ENCODE measurements at places on chromosomes 2 and 18. TPM values are rescaled to one million over a fixed set of nuclear protein-coding genes. Genes with fewer than 3 reads are reported as not detected.

DNA sequence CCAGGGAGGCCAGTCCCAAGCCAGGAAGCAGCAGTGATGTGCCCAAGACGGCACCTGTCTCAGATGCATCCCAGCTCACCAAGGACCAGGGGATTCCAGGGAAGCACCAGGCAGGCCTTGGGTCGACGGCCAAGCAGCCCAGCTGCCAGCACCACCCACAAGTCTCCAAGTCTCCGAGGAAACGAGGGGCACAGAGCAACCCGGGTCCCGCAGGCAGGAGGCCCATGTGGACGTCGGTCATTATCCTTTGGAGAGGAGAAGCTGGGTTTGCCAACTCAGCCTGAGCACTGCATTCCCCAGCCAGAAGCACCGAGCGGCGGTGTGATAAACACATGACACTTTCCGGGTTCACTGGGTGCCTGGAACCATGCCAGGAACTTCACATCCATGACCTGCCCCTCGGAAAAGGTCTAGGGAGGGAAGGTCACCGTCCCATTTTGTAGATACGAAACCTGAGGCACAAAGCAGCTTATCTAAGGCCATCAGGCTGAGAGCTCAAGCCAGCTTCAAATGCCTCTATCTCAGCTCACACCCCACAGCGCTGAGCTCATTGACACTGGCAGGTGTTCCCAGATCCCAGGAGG, 104.5 kb downstream of the ZNF516 start:
- no peak for DNase-seq

DNA sequence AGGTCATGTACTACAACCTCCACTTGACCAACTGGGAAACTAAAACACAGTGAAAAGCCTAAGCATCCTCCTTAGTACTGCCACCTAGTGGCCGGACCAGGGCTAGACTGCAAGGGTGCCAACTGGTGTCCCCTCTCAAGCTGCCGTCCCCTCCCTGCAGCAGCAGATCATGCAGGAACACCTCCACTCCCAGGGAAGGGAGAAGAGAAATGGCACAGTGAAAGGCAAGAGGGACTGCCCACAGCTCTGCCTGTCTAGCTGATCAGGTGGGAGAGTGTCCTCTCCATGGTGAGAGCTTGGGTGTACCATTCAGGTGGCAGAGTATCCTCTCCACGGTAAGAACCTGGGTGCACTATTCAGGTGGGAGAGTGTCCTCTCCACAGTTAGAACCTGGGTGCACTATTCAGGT, 78.1 kb downstream of the AAK1 start:
- DNase-seq: no peak

DNA sequence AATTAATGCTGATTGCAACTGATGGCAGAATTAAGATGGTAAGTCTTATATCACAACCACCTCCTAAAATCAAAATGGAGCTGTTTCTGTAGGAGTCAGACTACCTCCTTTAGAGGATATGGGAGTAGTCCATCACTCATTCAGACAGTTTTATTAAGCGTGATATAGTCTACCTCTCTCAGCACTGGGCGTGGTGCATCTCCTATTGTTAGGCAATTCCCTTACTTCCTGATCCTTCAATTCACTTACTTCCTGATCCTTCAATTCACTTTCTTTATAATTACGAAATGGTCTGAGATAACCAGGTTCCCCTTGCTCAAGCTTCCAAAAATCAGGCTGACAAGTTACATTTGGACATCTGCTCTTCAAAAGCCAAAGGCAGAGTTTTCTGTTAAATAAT, 31.9 kb downstream of the ATP8B1 start:
- no peak for DNase-seq

- no peak for DNase-seq
Measured at GRCh38 chr2:226813148-226813701, 13.6 kb upstream of the IRS1 start.

- no peak for DNase-seq
Measured at GRCh38 chr2:137435162-137435561, 529.1 kb upstream of the HNMT start.

DNA sequence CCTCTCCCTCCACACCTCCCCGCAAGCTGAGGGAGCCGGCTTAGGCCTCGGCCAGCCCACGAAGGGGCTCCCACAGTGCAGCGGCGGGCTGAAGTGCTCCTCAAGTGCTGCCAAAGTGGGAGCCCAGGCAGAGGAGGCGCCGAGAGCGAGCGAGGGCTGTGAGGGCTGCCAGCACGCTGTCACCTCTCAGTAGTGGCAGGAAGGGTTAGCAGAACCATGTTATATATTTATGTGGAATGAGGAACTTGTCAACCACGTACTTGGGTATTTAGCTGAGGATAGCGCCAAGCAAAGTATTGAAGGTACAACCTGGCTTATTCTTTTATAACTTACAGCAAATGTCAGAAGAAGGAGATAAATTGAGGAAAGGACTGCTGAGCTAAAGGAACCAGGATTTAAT, 144.1 kb upstream of the MGAT5 start:
- DNase-seq: no peak

RIT2 gene
- total RNA-seq: not detected

RAB6C gene
- total RNA-seq: 0.14 TPM

CPS1 gene
- total RNA-seq: 8.0 TPM

NEB gene
- 0.94 TPM for total RNA-seq
